CD14-positive monocyte (primary cell): ENCODE measurements at places on chromosomes 1 and 21. TPM values are rescaled to one million over a fixed set of nuclear protein-coding genes. Genes with fewer than 3 reads are reported as not detected.

Gene TNFAIP8L2
- 104 TPM for polyA plus RNA-seq

Gene HCRTR1
- not detected for polyA plus RNA-seq

Gene FAM177B
- not detected for polyA plus RNA-seq

- no peak overlapping the region for H3K4me3 ChIP-seq
- H3K36me3 ChIP-seq: no peaks in the 10 kb centered on the region
- no peak overlapping the region for H3K27ac ChIP-seq
- no peaks in the 10 kb centered on the region for H3K27me3 ChIP-seq
- no peak for DNase-seq
- H3K4me1 ChIP-seq: no peaks in the 10 kb centered on the region
Observed at GRCh38 chr21:45254460-45254930, 33.2 kb downstream of the POFUT2 start.

GRCh38 chr21:25385911-25386474 lies 221.3 kb downstream of the MRPL39 start:
- no peak overlapping the region for H3K4me3 ChIP-seq
- H3K4me1 ChIP-seq: no peaks in the 10 kb centered on the region
- no peaks in the 10 kb centered on the region for H3K36me3 ChIP-seq
- no peaks in the 10 kb centered on the region for H3K27me3 ChIP-seq

DNA sequence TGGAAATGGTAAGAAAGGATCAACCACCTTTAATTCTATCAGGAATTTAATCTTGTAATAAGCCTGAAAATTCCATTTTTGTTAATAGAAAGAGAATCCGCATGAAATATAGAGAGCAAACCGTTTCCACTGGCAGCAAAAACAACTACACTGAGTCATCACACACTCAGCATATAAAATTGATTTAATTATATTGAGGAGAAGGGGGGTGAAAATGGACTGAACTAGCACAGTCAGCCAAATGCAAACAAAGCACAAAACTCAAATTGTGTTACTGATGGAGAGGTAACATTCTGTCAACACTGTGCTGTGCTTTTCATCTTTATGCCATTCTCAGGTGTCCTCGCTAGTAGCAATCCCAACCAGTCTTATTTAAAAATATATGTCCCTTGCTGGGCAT lies 1583.9 kb downstream of the MRPL39 start:
- H3K4me3 ChIP-seq: no peak overlapping the region
- H3K27ac ChIP-seq: no peak overlapping the region
- no peaks in the 10 kb centered on the region for H3K4me1 ChIP-seq
- H3K27me3 ChIP-seq: no peaks in the 10 kb centered on the region
- no peak for DNase-seq

DNA sequence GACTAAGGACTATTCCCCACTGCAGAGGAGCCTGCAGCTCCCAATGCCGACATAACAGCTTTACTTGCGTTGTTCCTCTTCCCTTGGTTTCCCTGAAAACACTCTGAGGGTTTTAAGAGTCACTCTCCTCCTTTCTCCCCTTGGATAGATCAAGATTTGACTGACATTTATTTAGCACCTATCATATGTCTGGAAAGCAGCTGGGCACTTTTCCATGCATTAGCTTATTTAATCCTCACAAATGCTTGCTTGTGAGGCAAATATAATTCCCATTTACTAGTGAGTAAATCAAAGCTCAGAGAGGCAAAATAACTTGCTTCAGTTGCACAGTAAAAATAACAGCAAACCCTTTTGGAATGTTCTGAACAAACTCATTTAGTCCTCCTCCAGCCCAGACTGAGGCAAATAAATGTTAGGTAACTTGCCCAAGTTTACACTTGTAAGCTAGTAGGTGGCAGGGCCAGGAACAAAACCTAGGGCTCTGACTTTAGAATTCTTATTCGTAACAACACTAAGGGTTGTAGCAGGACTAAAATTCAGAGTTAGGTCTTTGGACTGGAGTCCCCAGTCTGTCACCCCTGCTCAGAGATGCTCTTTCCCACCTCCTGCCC lies 81.4 kb downstream of the KCND3 start:
- no peaks in the 10 kb centered on the region for H3K4me1 ChIP-seq
- H3K36me3 ChIP-seq: no peaks in the 10 kb centered on the region
- no peaks in the 10 kb centered on the region for H3K27me3 ChIP-seq
- no peak overlapping the region for H3K27ac ChIP-seq

DNA sequence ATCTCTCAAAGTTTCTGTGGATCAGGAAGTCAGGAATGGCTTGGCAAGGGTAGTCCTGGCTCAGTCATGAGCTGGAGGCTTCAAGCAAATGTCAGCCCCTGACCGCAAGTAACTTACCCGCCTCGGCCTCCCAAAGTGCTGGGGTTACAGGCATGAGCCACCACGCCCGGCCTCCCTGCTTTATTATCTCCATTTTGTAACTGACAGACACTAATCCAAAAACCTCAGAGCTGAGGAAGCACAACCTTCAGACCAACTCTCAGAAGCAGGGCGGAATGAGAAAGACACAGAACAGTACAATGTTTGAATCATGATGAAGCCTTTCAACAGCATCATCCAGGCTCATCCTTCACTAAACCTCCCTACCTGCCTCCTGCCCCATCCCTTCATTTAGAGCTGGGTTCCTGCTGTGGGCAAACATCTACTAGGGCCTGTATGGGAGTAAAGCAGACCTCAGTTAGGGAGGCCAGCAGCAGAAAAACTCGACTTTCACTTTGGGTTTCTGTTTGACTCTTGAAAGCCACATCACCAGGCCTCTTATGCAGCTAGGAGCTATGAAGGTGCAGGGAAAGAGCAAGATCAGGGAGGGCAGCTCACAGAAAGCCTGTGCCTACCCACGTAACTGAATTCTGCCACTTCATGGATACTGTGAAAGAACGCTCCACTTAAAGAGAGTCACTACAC lies 84.4 kb upstream of the RAB4A start:
- H3K27me3 ChIP-seq: no peaks in the 10 kb centered on the region
- no peak overlapping the region for H3K4me3 ChIP-seq
- H3K4me1 ChIP-seq: peaks cover 15% of the 10 kb centered on the region
- H3K27ac ChIP-seq: no peak overlapping the region

- no peaks in the 10 kb centered on the region for H3K27me3 ChIP-seq
- no peak for DNase-seq
- H3K4me3 ChIP-seq: no peak overlapping the region
- no peaks in the 10 kb centered on the region for H3K36me3 ChIP-seq
Observed at GRCh38 chr1:166721145-166721544, 118.1 kb upstream of the POGK start.

GRCh38 chr1:109959632-109959973 lies 25.0 kb upstream of the AHCYL1 start:
- H3K4me3 ChIP-seq: no peak overlapping the region
- H3K27ac ChIP-seq: no peak overlapping the region
- no peaks in the 10 kb centered on the region for H3K36me3 ChIP-seq
- no peak for DNase-seq

GRCh38 chr1:57633056-57633455 lies 209.2 kb upstream of the DAB1 start:
- H3K27me3 ChIP-seq: no peaks in the 10 kb centered on the region
- H3K4me3 ChIP-seq: no peak overlapping the region
- DNase-seq: no peak

DNA sequence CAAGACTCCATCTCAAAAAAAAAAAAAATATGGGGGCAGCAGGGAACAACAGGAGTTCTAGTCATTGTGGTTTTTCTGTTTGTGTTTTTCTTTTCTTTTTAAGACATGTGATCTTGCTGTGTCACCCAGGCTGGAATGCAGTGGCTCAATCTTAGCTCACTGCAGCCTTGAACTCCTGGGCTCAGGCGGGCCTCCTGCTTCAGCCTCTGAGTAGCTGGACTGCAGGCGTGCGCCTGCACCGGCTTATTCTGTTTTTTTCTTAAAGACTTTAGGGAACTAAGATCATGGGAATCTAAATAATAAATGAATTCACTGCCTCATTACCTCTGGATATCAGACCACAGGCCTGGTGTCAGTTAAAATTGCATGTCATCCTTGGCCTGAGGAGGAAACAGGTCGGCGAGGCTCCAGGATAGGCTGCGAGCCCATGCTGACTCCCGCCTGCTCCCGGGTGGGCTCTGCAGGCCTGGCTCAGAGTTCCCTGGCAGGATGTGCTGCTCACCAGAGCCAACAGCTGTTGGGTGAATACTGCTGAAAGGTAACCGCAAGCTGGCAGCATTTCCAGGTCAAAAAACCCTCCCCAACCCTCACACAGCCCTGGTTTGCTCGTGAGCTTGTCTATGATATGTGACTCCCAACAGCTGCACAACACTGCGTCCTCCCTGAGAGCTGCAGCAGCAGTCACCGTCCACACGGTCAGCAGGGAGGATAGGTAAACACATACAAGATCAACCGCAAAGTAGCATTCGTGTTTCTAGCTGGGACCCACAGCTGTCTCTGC lies 58.1 kb downstream of the SCCPDH start:
- H3K27ac ChIP-seq: no peak overlapping the region
- H3K4me3 ChIP-seq: no peak overlapping the region
- peaks cover 26% of the 10 kb centered on the region for H3K4me1 ChIP-seq
- H3K36me3 ChIP-seq: peaks cover 29% of the 10 kb centered on the region
- peak; percentile 2 for DNase-seq
- no peaks in the 10 kb centered on the region for H3K27me3 ChIP-seq

DNA sequence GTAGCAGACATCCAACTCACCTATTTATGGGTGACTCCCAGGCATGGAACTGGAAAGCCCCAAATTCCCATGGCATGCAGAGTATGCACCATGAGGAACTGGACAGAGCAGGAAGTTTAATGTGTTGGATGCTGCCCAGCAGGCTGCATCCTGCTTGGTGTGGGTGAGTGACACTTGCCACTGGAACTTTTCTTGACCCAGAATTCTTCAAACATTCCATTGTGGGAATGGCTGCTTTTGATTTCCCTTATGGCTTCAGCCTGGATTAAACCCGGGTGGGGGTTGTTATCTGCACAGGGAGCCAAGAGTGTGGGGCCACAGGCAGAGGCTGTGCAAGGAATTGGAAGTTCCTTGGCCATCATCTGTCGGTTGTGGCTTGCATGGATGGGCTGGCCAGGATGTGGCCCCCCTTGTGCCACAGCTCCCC lies 26.9 kb upstream of the BACE2 start:
- H3K4me3 ChIP-seq: no peak overlapping the region
- H3K27ac ChIP-seq: no peak overlapping the region
- DNase-seq: no peak
- H3K36me3 ChIP-seq: no peaks in the 10 kb centered on the region
- no peaks in the 10 kb centered on the region for H3K4me1 ChIP-seq

DNA sequence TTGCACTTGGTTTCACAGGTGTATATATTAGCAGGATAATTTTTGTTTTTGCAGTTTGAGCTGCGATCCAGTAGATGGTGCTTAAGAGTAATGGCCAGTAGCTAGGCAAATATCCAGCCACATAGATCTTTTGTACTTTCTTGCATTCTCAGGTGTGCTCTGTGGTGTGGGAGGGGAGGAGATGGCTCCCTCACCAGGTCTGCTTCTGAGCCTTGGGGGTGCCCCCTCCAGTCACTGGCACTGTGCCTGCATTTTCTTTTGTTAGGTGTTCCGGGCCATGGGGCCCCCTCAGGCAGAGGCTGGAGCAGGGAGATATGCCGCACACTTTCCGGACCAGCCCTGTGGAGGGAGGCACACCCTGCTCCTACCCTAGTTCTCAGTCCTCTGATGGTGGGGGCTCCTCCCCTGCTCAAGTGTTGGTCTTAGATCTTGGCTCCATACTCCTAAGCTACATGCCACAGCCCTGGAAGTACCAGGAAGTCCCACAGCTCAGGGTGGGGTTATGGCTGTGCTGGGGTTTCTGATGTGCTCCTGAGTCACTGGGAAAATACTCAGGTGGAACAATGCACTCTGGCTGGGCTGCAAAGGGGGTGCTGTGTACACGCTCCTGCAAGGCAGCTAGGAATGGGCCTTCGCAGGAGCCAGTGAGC lies 197.6 kb upstream of the DMRTA2 start:
- no peak overlapping the region for H3K27ac ChIP-seq
- H3K36me3 ChIP-seq: no peaks in the 10 kb centered on the region
- H3K4me3 ChIP-seq: no peak overlapping the region
- no peaks in the 10 kb centered on the region for H3K27me3 ChIP-seq
- H3K4me1 ChIP-seq: no peaks in the 10 kb centered on the region

DNA sequence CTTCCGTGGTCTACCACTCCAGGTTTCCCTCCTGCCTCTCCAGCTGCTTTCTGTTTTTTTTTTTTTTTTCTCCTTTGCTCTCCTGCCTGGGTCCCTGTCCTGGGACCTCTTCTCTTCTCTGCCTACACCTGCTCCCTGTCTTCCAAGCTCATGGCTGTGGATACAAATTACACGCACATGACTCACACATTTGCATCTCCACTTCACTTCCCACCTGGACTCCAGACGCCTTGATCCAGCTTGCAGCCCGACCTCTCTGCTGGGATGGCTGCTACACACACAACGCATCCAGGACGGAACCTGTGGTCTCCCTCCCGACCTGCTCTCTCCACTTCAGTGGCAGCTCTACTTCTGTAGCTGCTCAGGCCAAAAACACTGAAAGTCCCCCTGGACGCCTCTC lies 44.4 kb upstream of the B3GALT5 start:
- no peak overlapping the region for H3K27ac ChIP-seq
- H3K4me3 ChIP-seq: no peak overlapping the region
- no peaks in the 10 kb centered on the region for H3K36me3 ChIP-seq
- no peaks in the 10 kb centered on the region for H3K27me3 ChIP-seq
- DNase-seq: no peak
- H3K4me1 ChIP-seq: no peaks in the 10 kb centered on the region
